Brain microvascular endothelial cell (primary cell): ENCODE measurements at places on chromosomes 1 and 21.

GRCh38 chr1:24121406-24121805 lies 9.5 kb upstream of the MYOM3 start:
- no peak for DNase-seq

DNA sequence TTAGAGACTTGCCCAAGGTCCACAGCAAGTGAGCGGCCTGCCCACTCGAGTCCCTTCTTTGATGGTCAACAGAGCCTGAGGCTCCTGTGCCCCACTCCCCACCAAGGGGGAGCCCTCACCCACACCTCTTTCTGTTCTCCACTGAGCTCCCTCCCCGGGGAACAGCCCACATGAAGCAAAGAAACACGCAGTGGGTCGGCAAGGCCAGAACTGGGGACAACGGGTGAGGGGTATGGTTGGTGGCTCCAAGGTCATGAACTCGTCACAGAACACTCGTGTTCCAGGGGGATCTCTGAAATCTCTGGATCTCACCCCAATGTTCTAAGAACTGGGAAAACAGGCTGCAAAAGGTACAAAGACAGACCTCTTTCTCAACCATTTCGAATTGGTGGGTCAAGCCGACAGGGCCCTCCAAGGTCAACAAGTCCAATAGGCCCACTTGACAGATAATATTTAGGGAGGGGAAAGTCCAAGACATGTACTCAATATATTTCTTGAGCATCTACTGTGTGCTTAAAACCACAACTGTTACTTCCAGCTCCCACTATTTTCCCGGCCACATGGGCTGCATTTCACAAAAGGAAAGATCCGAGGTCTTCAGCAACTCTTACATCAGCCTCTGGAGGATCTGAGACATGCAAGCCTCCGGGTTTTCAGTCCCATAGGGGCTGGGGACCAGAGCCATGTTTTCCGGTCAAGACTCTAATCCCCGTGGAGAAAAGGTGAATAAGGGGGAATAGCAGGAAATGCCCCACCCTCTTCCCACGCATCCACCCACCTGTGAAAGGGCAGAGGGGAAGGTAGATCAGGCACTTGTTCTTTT lies 1.1 kb upstream of the RAP1GAP start:
- DNase-seq, result no peak

DNA sequence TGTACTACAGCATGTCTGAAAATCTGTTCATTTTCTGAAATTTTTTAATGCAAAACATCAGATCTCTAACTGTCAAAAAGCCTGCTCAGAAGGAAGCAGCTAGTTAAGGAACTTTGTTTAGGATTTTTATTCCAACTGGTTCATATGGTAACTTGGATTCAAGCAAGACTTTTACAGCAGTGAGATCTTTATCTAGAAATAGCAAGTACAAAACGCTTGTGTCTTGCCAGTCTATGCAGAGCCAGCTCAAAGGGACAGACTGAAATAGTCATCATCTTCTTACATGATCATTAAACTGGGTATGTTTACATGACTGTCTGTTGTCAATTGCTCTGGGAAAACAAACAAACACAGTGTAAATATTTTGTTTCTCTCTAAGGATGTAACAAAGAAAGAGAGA lies 37.6 kb downstream of the DDAH1 start:
- no peak for DNase-seq

GRCh38 chr1:2111674-2112035 lies 61.4 kb downstream of the PRKCZ start:
- no peak for DNase-seq

- no peak for DNase-seq
These were observed 3.1 kb upstream of the MOB3C start for GRCh38 chr1:46619656-46620258.

DNA sequence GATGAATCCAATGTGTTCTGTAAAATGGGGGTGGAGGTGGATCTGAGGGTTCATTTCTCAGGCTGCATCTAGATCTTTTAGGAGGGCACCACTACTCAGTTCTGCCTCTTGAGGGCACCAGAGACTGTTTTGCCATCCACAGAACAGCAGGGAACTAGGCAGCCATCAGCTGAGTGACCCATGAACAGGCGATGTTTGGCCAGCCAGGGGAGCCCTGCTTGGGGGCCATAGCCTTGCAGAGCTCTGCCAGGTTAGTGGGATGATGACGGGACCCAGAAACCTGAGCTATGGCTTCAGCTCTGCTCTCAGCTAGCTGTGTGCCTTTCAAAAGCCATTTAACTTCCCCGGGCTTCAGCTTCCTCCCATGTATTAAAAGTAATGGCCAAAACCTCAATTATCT lies 13.4 kb upstream of the NOS1AP start:
- DNase-seq, result peak; percentile 78

DNA sequence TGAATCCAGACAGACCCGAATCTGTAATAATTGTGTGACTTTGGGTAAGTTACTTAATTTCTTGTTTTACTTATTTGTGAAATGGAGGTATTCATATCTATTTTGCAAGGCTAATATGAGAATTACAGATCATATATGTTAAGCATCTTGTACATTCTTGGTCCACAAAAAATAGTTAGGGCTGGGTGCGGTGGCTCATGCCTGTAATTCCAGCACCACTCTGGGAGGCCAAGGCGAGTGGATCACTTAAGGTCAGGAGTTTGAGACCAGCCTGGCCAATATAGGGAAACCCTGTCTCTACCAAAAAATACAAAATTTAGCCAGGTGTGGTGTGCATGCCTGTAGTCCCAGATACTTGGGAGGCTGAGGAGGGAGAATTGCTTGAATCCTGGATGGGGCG lies 22.9 kb upstream of the KCNA3 start:
- no peak for DNase-seq

- peak; percentile 86 for DNase-seq
These were observed 7.5 kb upstream of the PARK7 start for GRCh38 chr1:7953850-7954609.
